Body of pancreas (tissue), 4 donors: ENCODE measurements at places on chromosomes 16 and 17. TPM values are rescaled to one million over a fixed set of nuclear protein-coding genes. Genes with fewer than 3 reads are reported as not detected.

HASPIN gene
- total RNA-seq = not detected

GRCh38 chr17:29021226-29021625, 15.4 kb upstream of the SEZ6 start:
- H3K4me3 ChIP-seq = no peak overlapping the region
- H3K4me1 ChIP-seq = peaks cover 10% of the 10 kb centered on the region
- H3K36me3 ChIP-seq = no peaks in the 10 kb centered on the region
- DNase-seq = no peak
- H3K27me3 ChIP-seq = no peaks in the 10 kb centered on the region

SYT17 gene
- 3.9 TPM for total RNA-seq

GRCh38 chr16:86067516-86067915, 168.6 kb downstream of the IRF8 start:
- H3K36me3 ChIP-seq = no peaks in the 10 kb centered on the region
- no peak for DNase-seq
- no peaks in the 10 kb centered on the region for H3K4me1 ChIP-seq
- H3K4me3 ChIP-seq = no peak overlapping the region

GRCh38 chr16:77548766-77549165, 113.9 kb upstream of the ADAMTS18 start:
- no peak for DNase-seq
- H3K27me3 ChIP-seq = no peaks in the 10 kb centered on the region
- H3K27ac ChIP-seq = no peak overlapping the region

GRCh38 chr17:48756830-48757251, 28.3 kb upstream of the HOXB13 start:
- DNase-seq = no peak
- peaks cover 17% of the 10 kb centered on the region for H3K4me1 ChIP-seq
- no peaks in the 10 kb centered on the region for H3K36me3 ChIP-seq
- no peak overlapping the region for H3K4me3 ChIP-seq

DHRS7C gene
- total RNA-seq = not detected

HS3ST6 gene
- total RNA-seq = not detected

DNA sequence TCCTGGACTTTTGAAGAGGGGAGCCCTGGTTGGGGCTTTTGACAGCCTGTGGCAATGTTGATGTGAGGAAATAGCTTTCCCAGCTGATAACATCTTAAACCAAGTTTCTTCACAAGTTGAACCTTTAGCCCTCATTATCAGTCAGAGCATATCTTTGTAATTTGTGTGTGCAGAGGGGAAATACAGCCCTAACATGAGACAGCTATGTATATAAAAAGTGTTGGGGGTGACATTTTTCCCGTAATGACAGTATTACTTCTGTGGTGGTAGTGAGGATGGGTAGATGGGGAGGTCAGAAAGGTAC, 221.1 kb downstream of the FTO start:
- H3K4me3 ChIP-seq = no peak overlapping the region
- H3K36me3 ChIP-seq = no peaks in the 10 kb centered on the region
- H3K27ac ChIP-seq = no peak overlapping the region
- no peaks in the 10 kb centered on the region for H3K27me3 ChIP-seq
- H3K4me1 ChIP-seq = no peaks in the 10 kb centered on the region
- DNase-seq = no peak

BMERB1 gene
- total RNA-seq = 8.9 TPM

- H3K27ac ChIP-seq = no peak overlapping the region
- H3K4me3 ChIP-seq = no peak overlapping the region
- peaks cover 31% of the 10 kb centered on the region for H3K4me1 ChIP-seq
- H3K36me3 ChIP-seq = no peaks in the 10 kb centered on the region
- DNase-seq = no peak
- H3K27me3 ChIP-seq = peaks cover 20% of the 10 kb centered on the region
Measured at GRCh38 chr17:21377705-21378396, 1.7 kb downstream of the KCNJ12 start.

KRT15 gene
- total RNA-seq = not detected

GRCh38 chr17:70683936-70684335, 514.6 kb downstream of the KCNJ2 start:
- no peaks in the 10 kb centered on the region for H3K27me3 ChIP-seq
- DNase-seq = no peak
- H3K4me3 ChIP-seq = no peak overlapping the region
- no peak overlapping the region for H3K27ac ChIP-seq

ZNF385C gene
- not detected for total RNA-seq

- no peaks in the 10 kb centered on the region for H3K4me1 ChIP-seq
- H3K4me3 ChIP-seq = no peak overlapping the region
- no peak for DNase-seq
- no peaks in the 10 kb centered on the region for H3K27me3 ChIP-seq
- H3K36me3 ChIP-seq = no peaks in the 10 kb centered on the region
- H3K27ac ChIP-seq = no peak overlapping the region
Measured at GRCh38 chr17:61279476-61280145, 120.0 kb upstream of the TBX2 start.

MFAP4 gene
- 25.7 TPM for total RNA-seq

PAM16 gene
- total RNA-seq = 25.9 TPM

GRCh38 chr17:35254107-35254773, 11.4 kb downstream of the SLFN5 start:
- no peak overlapping the region for H3K4me3 ChIP-seq
- H3K27me3 ChIP-seq = no peaks in the 10 kb centered on the region
- H3K36me3 ChIP-seq = no peaks in the 10 kb centered on the region
- peak overlapping the region; percentile 84 for H3K27ac ChIP-seq

GRCh38 chr16:85302018-85302847, 190.0 kb upstream of the CIBAR2 start:
- H3K27ac ChIP-seq = peak overlapping the region; percentile 66
- H3K27me3 ChIP-seq = no peaks in the 10 kb centered on the region
- DNase-seq = peak; percentile 60
- H3K4me1 ChIP-seq = peaks cover 46% of the 10 kb centered on the region
- no peaks in the 10 kb centered on the region for H3K36me3 ChIP-seq
- no peak overlapping the region for H3K4me3 ChIP-seq

- no peak overlapping the region for H3K27ac ChIP-seq
- no peaks in the 10 kb centered on the region for H3K4me1 ChIP-seq
- no peak overlapping the region for H3K4me3 ChIP-seq
- no peak for DNase-seq
- H3K27me3 ChIP-seq = no peaks in the 10 kb centered on the region
Measured at GRCh38 chr17:66138120-66138519, 53.8 kb downstream of the CEP112 start.

PDXDC1 gene
- total RNA-seq = 66.2 TPM

CCDC200 gene
- not detected for total RNA-seq

KRTAP1-1 gene
- not detected for total RNA-seq

DNAH17 gene
- total RNA-seq = not detected

WFDC1 gene
- total RNA-seq = 2.3 TPM

DNA sequence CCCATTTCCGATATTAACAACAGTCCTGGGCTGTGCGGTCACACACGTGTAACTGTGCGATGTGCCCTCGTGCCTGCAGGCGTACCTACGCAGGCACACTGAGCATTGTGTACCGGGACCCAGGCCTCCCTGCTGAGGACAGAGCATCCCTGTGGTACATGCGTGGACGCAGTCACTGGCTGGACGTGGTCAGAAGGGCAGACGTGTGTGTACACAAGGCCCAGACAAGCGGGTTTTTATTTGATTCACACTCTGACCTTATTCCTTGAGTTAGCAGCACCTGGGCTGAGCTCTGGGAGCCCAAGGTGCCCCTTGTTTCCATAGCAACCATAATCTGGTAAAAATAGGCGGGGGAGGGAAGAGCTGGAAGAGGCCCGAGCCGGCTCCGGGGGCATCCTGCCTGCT, 19.5 kb downstream of the RAP1GAP2 start:
- no peak overlapping the region for H3K27ac ChIP-seq
- H3K4me3 ChIP-seq = no peak overlapping the region
- no peaks in the 10 kb centered on the region for H3K4me1 ChIP-seq
- DNase-seq = peak; percentile 20
- H3K36me3 ChIP-seq = no peaks in the 10 kb centered on the region

DNA sequence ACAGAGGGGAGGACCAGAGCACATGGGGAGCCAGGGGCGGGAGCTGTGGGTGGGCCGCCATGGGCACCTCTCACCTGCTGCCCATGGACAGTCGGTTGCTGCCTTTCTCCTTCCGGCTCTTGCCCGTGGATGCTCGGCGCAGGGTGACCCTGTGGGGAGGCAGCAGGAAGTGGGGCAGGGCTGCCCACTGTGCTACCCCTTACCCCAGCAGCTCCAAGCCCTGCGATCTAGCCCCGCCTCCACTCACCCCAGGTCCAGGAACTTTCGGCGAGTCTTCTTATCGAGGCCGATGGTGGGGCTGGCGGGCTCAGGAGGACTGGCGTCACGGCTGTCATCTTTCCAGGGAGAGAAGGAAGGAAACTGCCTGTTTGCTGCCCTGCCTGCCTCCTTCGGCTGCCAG, 14.2 kb downstream of the SAMD14 start:
- no peak overlapping the region for H3K27ac ChIP-seq
- no peak for DNase-seq
- H3K4me1 ChIP-seq = peaks cover 30% of the 10 kb centered on the region
- H3K36me3 ChIP-seq = no peaks in the 10 kb centered on the region
- no peak overlapping the region for H3K4me3 ChIP-seq
- H3K27me3 ChIP-seq = no peaks in the 10 kb centered on the region

DNA sequence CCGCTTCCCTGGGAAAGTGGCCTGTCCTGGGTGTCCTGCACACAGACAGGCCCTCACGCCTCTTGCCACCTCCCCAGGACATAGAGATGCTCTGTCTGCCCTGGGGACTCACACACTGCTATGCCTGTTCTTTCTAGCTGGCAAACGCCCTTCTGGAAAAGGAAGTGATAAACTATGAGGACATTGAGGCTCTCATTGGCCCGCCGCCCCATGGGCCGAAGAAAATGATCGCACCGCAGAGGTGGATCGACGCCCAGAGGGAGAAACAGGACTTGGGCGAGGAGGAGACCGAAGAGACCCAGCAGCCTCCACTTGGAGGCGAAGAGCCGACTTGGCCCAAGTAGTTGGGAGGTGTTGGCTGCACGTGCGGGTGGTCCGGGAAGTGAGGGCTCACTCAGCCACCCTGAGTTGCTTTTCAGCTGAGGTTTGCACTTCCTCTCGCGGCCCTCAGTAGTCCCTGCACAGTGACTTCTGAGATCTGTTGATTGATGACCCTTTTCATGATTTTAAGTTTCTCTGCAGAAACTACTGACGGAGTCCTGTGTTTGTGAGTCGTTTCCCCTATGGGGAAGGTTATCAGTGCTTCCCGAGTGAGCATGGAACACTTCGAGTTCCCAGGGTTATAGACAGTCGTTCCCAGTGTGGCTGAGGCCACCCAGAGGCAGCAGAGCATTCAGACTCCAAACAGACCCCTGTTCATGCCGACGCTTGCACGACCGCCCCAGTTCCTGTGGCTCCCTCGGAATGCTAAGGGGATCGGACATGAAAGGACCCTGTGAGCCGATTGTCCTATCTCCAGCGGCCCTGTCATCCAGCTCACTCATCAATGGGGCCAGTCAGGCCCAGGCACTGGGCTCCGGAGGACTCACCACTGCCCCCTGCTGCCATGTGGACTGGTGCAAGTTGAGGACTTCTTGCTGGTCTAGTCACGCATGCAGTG, 3.5 kb upstream of the RPL13 start:
- no peak overlapping the region for H3K4me3 ChIP-seq
- H3K27me3 ChIP-seq = no peaks in the 10 kb centered on the region
- peaks cover 18% of the 10 kb centered on the region for H3K4me1 ChIP-seq
- peaks cover 5% of the 10 kb centered on the region for H3K36me3 ChIP-seq
- DNase-seq = peak; percentile 83

ZNF668 gene
- 2.9 TPM for total RNA-seq
